ENCODE measurements at places on chromosomes 1 and 21.

- DNase-seq, result no peak
Observed at GRCh38 chr1:171666114-171666769, 13.8 kb upstream of the MYOC start.

GRCh38 chr1:109304226-109304920 is 2.4 kb downstream of the MYBPHL start:
- no peak for DNase-seq

GRCh38 chr1:228174482-228175315 is 9.1 kb downstream of the IBA57 start:
- peak; percentile 49 for DNase-seq

DNA sequence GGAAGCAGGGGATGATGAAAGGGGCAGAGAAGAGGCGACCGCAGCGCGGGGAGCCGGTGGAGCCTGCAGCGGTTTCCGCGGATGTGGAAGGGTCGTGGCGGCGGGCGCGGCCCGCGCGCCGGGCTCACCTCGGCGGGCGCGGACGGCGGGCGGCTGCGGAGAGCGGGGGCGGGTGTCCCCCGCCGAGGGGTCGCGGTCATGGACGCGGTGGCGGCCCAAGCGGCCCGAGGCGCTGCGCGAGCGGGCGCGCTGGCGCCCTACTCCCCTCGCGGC is 572 bp downstream of the LPGAT1 start:
- DNase-seq, result no peak

DNA sequence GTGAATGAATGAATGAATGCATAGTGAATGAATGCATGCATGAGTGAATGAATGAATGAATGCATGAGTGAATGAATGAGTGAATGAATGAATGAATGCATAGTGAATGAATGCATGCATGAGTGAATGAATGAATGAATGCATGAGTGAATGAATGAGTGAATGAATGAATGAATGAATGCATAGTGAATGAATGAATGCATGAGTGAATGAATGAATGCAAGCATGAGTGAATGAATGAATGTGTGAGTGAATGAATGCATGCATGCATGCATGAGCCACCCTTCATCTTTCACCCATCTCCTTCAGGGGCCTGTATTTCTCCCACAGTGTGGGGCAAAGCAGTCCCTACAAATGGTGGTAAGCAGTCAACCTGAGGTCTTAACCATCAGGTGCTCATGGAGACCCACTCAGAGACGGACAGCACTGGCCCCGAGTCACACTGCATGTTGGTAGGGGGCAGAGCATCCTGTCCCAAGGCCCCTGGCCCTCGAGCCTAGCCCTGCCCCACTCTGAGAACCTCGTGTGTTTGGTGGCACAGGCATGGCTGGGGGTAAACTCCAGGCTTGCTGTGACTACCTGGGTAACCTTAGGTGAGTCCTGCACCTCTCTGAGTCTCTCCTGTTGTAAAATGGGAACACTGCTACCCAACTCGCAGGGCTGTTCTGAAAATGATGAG is 28.0 kb upstream of the PAX7 start:
- no peak for DNase-seq

All from activated T-cell treated with anti-CD3 and anti-CD28 coated beads, Interleukin-2, amount 50 U/mL, for 1 hour (primary cell).